ENCODE measurements at places on chromosomes 11 and 22.

GRCh38 chr11:129326921-129327320, 48.7 kb upstream of the BARX2 start:
- DNase-seq: no peak

DNA sequence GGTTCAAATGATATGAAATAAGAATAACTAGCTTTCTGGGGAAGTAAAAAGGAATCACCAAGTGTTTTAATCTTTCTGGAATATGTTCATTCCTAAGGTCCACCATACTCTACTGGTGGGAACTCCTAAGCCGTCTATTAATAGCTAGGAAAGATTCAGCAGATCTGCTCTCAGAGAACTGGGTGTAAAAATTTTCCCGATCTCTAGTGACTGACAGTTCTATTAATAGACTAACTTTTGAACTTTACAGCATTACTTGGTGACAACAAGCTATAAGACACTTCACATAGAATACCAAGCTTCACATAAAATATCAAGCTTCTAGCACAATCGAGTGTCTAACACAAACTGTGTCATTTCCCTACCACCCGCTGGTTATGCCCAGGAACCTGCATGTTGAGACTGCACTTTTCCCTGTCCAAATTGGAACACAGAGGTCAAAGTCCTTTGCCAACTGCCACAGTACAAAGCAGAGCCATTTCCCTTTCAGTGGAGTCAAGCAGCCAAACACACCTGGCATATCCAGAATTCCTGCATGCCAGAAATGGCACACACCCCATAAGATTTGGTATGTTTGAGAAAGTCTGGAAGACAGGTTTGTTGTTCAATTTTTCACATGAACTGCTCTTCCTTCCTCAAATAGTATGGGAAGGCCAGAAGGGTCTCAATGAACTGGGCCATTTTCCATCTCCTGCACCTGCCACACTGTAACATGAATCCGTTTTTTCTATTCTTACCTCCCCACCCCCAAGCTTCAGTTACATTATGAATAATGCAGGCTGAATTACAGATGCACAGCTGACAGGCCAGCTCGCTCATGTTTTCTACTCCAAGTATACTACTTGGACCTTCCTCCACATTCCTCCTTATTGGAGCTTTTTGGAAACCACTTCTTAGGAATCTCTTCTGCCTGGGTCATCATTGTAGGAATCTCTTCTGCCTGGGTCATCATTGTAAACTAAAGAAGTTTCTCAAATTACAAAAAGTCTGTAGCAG, 3.7 kb downstream of the OSBP start:
- no peak for DNase-seq

DNA sequence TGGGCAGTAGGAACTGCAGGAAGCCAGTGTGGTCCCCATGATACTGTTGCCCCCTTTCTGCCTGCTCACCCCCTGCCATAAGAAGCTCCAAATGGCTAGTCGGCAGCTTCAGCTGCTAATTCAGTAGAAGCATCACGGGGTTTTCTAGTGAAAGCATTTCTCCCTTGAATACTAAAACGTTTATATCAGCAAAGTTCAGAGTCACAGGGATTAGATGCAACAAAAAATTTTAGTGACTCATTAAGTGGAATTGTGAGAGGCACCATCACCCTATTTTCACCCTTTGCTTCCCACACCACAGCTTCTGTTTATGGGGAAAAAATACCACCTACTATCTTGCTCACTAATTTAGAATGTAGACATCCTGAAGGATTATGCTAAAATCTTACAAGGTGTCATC, 25.2 kb downstream of the RAB39A start:
- DNase-seq: no peak

DNA sequence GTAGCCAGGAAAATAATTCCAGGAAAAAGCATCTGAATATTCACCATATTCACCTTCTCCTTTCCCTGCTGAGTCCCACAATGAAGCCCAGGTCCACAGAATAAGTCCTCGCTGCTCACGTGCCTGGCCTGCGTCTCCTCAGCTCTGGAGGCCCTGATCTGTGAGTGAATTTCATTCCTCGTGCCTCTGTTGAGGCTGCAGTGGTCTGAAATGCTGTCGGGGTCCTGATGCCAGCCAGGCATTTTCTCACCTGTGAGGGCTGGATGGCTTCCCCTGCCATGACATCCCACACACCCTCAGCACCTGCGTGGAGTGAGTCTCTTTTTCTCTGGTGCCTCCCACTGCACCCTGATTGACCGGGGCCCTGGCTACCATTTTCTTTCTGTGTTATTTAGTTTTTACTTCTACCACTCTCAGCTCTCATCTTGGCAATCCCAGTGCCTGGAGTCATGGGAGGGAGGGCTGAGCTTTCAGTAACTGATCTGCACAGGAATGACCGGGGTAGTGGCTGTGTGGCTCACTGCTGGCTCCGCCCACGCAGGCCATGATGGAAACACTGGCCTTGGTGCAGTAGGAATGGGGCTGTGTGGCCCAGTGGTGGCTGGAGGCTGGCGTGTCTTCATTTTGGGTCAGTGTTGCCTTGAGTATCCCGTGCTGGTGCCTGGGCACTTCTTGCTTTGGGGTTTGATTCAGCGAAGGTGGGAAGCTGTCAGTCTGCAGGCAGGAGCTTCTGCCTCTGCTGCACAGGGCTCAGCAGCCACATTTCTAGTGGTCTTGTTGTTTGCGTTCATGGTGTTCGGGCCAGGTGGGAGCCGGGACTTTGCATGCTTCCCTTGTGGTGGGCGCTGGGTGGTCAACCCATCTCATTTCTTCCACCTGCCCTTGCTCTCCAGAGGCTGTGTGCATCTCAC, 807.2 kb downstream of the TBC1D22A start:
- no peak for DNase-seq

DNA sequence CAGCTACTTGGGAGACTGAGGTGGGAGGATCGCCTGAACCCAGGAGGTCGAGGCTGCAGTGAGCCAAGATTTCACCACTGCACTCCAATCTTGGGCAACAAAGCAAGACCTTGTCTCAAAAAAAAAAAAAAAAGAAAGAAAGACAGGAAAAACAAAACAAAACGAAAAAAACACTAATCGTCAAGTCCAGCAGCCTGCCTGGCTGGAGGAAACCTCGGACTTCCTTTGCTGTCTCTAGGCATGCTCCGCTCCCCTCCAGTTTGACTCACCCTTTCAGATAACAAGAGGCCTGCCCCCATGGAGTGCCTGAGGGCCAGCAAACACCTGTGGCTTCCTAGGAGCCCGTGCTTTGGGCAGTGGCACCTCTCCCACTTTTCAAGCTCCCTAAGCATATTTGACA, 28.8 kb upstream of the CHKA start:
- DNase-seq: no peak

GRCh38 chr11:12517306-12517705, 139.9 kb downstream of the PARVA start:
- DNase-seq: no peak

GRCh38 chr11:42407341-42407740, 904.5 kb upstream of the API5 start:
- no peak for DNase-seq

- peak; percentile 83 for DNase-seq
These were observed at the start of gene HIPK3 for GRCh38 chr11:33257160-33257896. Gene HIPK3, plus strand, starts transcription at chr11:33257381.

GRCh38 chr11:17979770-17980371, 33.0 kb downstream of the SERGEF start:
- peak; percentile 40 for DNase-seq

DNA sequence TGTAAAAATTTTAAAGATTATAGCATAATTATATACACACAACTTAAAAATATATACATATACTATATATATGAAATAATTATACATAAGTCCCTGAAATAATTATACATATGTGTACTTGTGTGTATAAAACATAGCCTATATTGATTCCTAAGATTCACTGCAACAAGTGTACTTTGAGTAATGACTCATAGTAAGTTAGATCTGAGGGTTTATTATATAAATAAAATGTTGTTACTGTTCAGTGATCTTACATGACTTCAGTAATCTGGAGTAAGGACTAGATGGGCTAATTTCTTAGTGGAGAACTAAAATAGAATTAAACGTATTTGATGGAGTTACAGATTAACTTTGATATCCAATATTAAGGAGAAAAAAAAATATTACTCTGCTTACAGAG, 350.5 kb downstream of the CNTN5 start:
- DNase-seq: no peak

DNA sequence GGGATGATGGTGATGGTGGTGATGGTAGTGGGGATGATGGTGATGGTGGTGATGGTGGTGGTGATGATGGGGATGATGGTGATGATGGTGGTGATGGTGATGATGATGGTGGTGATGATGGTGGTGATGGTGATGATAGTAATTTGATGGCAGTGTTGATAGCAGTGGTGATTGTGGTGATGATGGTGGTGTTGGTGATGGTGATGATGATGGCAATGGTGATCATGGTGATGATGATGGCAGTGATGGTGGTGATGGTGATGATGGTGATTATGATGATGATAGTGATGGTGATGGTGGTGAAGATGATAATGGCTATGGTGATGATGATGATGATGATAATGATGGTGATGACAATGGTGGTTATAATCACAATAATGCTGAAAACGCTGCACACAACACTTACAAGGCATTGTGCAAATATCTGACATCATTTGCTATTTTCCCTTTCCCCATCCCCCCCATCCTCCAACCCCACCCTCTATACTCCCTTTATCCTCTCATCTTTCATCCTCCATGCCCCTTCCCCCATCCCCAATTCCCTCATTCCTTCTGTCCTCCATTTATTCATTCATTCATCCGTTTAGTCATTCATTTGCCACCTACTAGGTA, 230.1 kb downstream of the BRD1 start:
- no peak for DNase-seq

GRCh38 chr11:36729825-36730224, 131.8 kb upstream of the RAG2 start:
- no peak for DNase-seq

- DNase-seq: no peak
These were observed 169.6 kb downstream of the MAML2 start for GRCh38 chr11:96173422-96173821.

DNA sequence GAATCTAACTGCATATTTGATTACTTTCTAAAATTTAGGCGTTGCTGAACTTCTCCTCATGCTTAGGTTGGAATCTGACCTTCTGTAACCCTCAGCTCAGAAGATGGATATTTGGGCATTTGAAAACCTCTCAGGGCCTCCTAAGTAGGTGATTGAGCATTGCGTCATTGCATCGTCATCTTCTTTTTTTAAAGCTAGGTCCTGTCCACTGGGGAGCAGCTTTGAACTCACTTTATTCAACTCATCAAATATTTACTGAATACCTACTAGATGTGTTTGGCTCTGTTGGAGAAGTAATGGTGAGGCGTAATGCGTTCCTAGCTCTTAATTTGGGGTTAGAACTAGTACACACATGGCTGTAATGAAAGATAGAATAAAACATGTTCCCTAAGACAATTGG, 56.8 kb downstream of the ZBTB16 start:
- no peak for DNase-seq

GRCh38 chr11:16604794-16605388, 133.6 kb upstream of the C11orf58 start:
- peak; percentile 36 for DNase-seq

DNA sequence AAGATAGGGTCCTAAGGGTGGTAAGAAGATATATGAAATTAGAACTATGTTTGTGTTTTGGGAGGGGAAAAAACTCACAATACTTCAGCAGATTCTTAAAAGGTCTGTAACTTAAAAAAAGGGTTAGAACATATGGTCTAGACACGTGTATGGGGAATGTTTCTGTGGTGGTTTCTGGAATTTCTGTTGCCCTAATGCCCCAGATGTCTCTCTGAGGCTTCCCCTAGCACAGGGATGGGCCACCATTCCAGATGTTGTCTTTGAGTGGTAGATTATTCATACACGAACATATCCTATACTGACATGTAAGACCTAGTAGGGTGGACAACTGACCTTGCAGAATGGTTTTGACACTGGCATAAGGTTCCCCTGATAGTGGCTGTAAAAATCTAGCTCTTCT, 26.2 kb downstream of the EHF start:
- DNase-seq: no peak

DNA sequence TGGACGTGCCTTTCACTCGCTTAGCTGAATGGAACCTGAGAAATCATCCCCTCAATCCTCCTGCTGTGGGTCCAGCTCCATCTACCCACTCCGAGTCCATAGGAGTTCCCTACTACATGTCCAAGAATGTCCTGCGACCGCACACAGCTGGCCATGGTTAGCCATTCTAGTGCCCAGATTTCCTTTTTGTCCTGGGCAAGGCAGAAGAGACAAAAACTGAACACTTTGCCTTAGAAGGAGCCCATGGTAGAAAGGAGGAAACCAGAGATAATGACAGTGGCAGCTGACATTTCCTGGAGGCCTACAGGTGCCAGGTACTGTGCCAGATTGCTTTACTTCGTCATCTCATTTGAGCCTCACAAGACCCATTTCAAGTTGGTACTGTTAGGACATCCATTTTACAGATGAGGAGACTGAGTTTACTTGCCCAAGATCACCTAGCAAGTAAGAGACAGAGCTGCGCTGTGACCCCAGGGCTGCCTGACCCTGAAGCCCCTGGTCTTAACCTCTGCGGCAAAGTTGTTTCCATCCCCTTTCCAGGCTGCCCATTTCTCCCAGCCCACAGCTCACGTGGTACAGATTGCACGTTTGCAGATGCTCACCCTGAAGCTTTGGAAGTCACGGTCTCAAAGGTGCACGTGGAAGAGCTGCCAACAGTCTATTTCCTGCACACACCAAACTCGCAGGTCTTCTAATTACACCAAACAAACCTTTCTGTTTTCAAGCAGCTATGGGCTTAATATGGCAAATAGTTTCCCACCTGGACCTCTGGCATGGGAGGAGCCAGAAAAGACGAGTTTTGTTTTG, 112.7 kb downstream of the ZBTB16 start:
- DNase-seq: no peak

DNA sequence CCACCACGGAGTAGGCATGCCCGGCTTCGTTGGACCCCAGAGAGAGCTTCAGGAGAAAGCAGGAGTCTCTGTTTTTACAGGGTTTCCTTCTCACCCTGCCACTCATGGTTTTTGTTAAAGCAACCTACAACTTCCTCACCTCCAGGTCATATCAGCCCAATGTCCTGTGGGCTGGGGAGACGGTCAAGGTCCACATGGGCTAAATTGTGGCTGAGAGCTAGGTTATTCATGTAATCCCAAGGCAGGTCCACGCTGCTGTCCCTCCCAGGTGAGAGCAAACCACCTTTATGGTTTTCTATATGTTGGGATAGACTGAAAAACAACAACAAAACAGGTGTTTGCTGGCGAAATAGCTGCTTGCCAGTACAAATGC, 19.5 kb downstream of the TSPAN32 start:
- DNase-seq: no peak

- DNase-seq: peak; percentile 52
These were observed 73.8 kb downstream of the FAM76B start for GRCh38 chr11:95715777-95716241.

GRCh38 chr11:35215945-35216344, 77.0 kb downstream of the CD44 start:
- DNase-seq: no peak

GRCh38 chr11:3865388-3866193, 10.1 kb downstream of the STIM1 start:
- no peak for DNase-seq

- no peak for DNase-seq
These were observed 46.3 kb upstream of the RAPSN start for GRCh38 chr11:47495011-47495855.

DNA sequence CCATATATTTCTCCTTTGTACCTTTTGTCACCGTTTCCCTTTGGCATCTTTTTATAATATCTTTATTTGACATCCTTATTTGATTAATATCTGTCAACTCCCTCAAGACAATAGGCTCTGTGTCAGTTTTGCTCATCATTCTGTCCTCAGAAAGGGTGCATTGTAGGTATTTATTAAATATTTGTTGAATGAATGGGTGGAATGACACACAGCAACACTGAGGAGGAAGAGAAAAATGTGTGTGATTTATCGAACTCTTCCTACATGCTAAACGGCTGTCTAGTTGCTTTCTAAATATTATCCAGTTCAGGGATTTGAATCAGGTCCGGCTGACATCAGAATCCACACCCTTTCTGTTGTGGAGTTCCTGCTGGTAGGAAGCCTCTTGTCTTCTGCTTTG, 98.2 kb downstream of the NAV2 start:
- no peak for DNase-seq

Data from stimulated activated CD8-positive, alpha-beta memory T cell treated with anti-CD3 and anti-CD28 coated beads, Interleukin-4, amount 100 ng/mL, for 48 hours (primary cell).